NCI-H345 (cell line): ENCODE measurements at places on chromosomes 4 and X.

- peak; percentile 65 for DNase-seq
These were observed 58.0 kb upstream of the DDX3X start for GRCh38 chrX:41275661-41276609.

GRCh38 chr4:118797558-118798142 lies 38.3 kb downstream of the SEC24D start:
- no peak for DNase-seq

GRCh38 chr4:38109370-38109769 lies 149.2 kb downstream of the PTTG2 start:
- no peak for DNase-seq

- DNase-seq = no peak
These were observed 38.1 kb downstream of the PROM1 start for GRCh38 chr4:16045687-16046086.

DNA sequence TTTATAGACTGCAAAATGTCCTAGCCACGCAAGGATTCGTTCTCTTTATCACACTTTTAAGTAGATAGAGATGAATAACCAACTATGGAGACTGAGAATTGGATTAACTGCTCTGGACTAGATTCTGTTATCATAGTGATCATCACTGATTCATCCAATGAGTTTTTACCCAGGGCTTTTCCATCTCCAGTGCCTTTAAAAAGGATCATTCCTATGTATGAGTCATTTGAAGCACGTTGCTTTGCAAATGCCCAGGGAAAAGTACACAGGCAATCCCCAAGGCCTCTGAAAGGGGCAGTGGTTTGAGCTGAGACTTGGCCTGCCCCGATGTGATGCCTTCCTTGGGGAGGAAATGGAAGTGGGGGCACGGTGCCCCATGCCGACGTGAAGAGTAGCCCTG lies 122.7 kb upstream of the PSAPL1 start:
- DNase-seq = no peak

DNA sequence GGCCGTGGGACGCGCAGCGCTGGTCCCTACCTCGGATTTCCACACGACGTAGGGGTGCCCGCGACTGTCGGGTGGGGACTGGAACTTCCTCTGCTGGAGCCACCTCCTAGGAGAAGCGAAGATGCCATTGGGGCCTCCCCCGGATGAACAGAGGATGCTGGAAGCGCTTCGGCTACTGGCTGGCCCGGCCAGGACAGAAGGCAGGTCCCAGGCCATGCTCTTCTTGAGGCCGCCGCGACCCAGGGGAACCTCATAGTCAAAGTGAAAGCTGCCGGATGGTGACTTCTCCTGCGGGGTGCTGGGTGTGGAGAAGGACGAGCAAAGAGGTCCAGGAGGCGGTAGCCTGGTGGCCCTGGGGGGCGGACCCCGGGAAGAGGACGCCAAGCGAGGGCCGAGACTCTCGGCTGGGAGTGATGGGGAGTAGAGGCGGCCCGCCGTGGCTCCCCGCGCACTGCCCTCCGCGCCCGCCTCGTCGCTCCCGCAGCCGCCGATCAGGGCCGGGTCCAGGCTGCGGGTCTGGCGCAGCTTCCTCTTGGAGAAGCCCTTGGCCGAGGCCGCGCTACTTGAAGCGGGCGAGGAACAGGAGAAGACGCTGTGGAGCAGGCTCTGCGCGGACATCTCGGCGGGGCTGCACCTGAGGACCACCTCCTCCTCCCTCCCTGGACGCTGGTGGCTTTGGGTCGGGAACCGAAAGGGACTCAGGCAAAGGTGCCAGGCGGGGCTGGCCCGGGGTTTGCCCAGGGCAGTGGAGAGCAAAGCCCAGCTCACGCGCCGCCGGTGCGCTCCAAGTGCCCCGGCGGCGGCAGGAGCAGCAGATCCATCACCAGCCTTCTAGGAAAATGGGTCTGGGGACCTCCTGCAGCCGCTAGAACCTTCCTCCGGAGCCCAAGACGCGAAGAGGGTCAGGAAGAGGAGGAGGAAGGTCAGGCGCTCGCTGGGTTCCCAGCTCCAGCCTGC lies 1.2 kb downstream of the ARHGAP6 start:
- DNase-seq = no peak
